Activated naive CD4-positive, alpha-beta T cell treated with anti-CD3 and anti-CD28 coated beads, Interleukin-2, amount 10 ng/mL, durations not matched to agents 7 days and 5 days (primary cell): ENCODE measurements at places on chromosomes 7 and 10.

- no peak for DNase-seq
Measured at GRCh38 chr10:68594405-68594804, 34.3 kb downstream of the TET1 start.

DNA sequence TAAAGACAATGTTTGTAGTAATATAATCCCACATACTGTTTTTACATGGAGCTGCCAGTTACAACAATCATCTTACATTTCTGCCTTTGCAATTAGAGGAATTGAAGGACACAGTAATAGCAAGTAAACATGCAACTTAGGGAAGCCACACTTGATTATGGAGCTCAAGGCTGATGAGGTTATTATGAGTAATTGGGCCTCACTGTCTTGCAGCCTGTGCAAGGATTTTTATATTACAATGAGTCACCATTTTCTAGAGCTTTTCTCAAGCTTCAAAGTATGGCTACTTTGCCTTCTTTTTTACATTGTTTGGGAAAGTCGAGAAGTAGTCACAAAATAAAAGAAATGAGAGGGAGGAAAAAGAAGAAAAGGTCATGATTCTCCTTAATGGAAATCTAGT lies 226.4 kb downstream of the KIAA1217 start:
- DNase-seq, result no peak

DNA sequence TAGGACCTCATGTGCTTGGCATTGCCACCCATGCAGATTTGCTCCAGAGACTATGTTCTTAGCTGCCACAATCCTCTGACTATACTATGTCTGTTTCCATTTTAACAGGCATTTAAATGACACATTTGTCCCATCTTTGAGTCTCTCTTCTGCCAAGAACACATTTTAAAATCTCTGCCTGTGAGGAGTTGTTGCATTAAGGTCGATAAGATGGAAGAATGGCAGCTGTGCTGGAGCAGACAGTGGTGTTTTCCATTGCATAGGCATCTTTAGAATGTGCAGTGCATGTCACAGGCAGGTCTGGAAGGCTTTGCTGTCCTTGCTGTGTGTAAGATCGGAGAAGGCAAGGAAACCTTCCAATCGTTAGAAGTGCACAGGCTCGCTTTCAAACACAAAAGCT lies 70.9 kb upstream of the CELF2 start:
- DNase-seq, result no peak

DNA sequence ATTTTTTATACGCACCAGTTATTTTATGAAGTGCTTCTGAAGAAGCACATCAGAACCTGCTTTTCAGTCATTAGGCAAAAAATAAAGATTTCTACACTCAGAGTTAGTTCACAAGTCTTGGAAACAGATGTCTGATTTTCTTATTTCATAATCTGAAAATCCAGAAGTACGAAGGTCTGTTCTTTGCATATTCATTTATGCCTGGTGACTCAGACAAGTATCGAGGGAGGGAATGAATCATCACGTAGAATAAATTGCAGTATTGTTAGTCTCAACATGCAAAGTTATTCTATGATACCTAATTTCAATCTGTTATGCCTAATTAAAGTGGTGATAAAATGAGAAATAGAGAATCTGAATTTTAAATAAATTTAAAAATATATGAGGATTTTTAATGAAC lies 113.6 kb upstream of the SEM1 start:
- no peak for DNase-seq

DNA sequence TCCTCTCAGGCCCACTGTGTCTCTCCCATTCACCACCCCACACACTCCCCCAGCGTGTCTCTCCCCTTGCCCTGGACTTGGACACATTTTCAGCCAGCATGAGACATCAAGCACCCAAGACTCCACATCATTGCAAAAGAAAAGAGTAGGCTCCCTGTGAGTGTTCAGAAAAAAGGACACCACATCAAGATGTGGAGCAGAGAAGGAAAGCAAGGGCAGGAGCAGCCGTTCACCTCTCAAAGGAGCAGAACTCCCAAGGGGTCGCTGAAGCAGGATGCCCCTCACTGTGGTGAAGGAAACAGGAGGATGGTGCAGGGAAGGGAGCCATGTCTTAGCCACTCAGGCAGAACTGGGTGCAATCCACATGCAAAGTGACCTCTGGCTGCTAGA lies 89.9 kb upstream of the MACROH2A2 start:
- no peak for DNase-seq

- DNase-seq, result no peak
Measured at GRCh38 chr10:117516681-117517080, 25.9 kb upstream of the EMX2 start.

DNA sequence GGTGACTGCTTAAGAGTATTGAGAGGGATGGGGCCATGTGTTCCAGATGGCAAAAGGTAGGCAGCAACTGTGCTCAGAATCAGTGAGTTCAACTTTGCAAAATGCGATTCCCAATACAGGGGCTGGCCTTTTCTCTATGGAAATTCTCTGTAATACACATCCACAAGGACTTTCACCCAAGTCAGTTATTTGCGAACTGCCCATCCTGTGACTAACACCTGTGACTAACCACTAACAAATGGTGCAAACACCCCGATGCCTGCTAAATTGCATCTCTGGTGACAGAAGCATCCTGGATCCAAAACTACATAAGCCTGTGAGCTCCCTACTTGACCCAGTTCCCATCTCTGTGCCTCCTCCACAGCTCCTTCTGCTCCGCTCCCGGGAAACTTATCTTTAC lies 9.0 kb upstream of the CUZD1 start:
- DNase-seq, result no peak

DNA sequence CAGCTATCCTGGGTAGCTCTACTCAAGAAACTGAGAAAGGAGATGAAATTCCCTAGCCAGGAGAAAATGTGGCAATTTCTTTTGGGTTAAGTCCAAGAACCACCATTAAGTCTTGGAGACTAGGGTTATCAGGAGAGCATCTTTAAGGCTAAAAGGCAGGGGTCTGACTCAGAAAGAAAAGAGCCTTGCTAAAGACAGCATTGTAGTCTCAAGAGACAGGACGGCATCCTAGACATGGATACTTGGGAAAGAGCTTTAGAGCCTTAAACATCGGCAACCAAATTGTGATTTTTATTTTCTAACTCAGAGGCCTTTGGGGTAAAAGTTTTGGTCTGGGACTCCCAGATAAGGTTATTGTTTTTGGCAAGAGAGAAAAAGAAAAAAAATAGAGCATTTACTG lies 83.1 kb downstream of the FAS start:
- DNase-seq, result no peak

DNA sequence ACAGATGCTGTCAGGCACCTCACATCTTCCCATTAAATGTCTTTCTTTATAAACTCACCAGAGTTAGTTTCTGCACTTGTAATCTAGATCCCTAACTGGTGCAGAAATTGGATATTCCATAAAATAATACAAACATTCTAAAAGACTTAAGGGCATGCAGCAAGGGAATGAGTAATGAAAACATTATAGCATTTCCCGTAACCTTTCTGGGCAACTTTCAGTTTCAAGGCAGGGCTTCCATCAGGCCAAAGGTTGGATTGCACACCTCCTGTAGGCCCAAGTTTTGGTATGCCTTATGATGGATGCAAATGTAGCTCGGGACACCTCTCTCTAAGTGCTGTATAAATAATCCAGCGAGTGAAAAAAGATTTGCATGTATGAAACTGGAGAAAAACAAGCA lies 129.9 kb upstream of the LYZL2 start:
- DNase-seq, result no peak

- no peak for DNase-seq
Measured at GRCh38 chr10:76879116-76879913, 758.3 kb downstream of the KCNMA1 start.

DNA sequence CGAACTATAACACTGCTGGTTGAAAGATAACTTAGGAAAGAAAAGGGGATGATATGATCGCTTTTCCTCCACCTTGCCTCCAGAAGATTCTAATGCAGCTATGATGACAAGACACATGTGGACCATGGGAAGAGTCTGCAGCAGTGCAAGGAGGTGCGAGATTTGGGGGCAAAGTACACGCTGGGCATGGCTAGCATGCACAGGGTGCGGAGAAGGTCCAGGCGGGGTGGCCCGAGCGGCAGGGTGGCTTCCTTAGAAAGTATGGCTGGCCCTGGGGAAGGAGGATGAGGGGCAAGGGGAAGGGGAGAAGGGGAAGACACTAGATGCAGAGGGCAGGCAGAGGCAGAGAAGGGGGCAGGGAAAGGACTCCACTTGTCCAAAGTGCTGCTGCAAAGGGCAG lies 15.6 kb downstream of the ATXN7L1 start:
- DNase-seq, result no peak

GRCh38 chr7:50266635-50267386 lies 37.7 kb upstream of the IKZF1 start:
- DNase-seq, result peak; percentile 88

DNA sequence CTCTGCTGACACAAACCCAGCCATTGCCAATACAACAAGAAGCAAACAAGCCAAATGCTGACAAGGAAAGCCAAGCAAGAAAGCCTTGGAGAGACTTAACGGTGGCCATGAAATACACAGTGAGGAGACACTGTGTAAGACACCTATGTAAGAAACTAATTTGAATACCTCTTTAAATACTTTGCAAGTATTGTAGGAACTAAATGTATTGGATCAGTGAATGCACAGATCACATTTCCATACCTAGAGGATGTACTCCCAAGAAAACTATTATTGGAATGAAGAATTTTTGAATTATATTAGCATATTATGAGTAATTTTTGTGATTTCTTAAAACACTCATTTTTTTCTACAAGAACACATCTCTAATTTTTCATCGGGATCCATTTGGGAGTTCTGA lies 34.0 kb downstream of the ETV1 start:
- no peak for DNase-seq

GRCh38 chr10:128660726-128661125 lies 534.5 kb upstream of the MKI67 start:
- DNase-seq, result no peak

DNA sequence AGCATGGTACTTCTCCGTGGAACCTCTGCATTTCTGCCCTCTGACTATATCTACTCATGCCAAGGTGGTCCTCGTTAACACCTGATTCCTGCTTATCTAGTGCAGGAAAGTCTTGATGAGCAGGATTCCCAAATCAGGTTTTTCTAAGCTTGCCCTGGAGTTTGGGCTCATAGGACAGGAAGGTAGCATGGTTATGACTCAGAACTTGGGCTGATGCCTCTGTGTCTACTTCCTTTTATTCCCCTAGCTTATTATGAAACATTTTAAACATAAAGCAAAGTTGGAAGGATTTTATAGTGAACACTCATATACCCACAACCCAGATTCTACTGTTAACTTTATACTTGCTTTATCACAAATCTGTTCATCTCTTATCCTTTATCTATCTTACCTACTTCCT lies 5.6 kb downstream of the SUFU start:
- no peak for DNase-seq
